ENCODE measurements at places on chromosomes 4 and X. TPM values are rescaled to one million over a fixed set of nuclear protein-coding genes. Genes with fewer than 3 reads are reported as not detected.

GRCh38 chrX:42943051-42943974 lies 165.3 kb upstream of the PPP1R2C start:
- H3K27me3 ChIP-seq: no peaks in the 10 kb centered on the region
- H3K4me1 ChIP-seq: peaks cover 67% of the 10 kb centered on the region
- peak overlapping the region; percentile 13 for H3K4me3 ChIP-seq
- H3K27ac ChIP-seq: peak overlapping the region; percentile 82

DNA sequence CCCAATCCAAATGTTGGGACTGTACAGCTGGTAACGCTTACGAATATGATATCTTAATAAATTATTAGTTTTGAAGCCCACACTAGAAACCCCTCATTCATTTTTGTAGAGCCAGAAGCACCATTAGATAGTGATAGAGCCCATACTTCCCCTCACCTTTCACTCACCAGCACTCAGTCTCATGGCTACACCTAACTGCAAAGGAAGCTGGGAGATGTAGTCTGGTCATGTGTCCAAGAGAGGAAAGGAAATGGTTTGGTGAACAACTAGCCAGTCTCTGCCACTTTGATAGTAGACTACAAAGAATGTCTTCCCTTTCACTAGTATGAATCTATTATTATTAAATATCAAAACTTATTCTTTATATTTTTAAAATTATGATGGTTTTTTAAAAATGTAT lies 77.1 kb upstream of the EGFL6 start:
- H3K27me3 ChIP-seq: no peaks in the 10 kb centered on the region
- no peak for DNase-seq
- H3K4me3 ChIP-seq: no peak overlapping the region
- no peaks in the 10 kb centered on the region for H3K36me3 ChIP-seq
- no peak overlapping the region for H3K27ac ChIP-seq
- peaks cover 8% of the 10 kb centered on the region for H3K4me1 ChIP-seq

DNA sequence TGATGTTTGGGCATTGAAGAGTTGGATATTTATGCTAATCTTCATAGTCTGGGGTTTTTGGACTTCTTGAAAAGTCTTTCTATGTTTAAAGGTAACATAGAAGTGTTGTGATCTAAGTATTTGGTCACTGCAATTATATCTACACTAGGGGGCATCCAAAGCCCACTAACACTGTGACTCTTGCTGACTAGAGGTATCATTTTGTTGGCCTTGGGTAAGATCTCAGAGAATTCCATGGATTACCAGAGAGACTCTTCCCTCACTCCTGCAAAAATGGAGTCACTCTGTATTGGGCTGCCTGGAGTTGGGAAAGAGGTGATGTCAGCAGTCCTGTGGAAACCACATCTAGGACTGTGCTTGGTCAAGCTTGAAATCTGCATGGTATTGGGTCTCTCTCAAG lies 1077.6 kb downstream of the FAM133A start:
- H3K36me3 ChIP-seq: no peaks in the 10 kb centered on the region
- no peaks in the 10 kb centered on the region for H3K4me1 ChIP-seq
- no peak for DNase-seq
- H3K27ac ChIP-seq: no peak overlapping the region
- H3K4me3 ChIP-seq: no peak overlapping the region

- no peak for DNase-seq
- no peak overlapping the region for H3K27ac ChIP-seq
- no peaks in the 10 kb centered on the region for H3K4me1 ChIP-seq
Observed at GRCh38 chrX:3244955-3245354, 101.5 kb downstream of the MXRA5 start.

DNA sequence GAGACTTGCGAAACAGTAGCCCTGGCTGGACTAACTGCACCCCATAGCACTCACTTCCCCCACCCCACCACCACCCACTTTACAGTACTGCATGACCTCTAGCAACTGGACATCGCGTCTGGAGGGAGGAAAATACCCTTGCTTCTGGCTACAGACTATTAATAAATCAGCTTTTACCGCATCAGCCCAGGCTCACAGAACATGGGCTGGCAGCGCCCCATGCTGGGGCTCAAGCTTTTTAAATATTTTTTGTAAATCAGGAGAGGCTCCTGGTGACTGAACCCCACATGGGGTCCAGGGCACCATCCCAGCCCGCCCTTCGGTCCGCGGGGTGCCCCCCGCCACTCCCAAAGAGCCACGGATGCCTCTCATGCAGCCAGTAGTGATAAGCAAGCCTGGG lies 2.7 kb downstream of the HS6ST2 start:
- H3K36me3 ChIP-seq: no peaks in the 10 kb centered on the region
- no peak overlapping the region for H3K27ac ChIP-seq

GRCh38 chr4:10124167-10124930 lies 7.8 kb upstream of the WDR1 start:
- no peak overlapping the region for H3K27ac ChIP-seq
- H3K4me3 ChIP-seq: no peak overlapping the region
- no peaks in the 10 kb centered on the region for H3K27me3 ChIP-seq
- DNase-seq: no peak
- H3K4me1 ChIP-seq: peaks cover 35% of the 10 kb centered on the region

DNA sequence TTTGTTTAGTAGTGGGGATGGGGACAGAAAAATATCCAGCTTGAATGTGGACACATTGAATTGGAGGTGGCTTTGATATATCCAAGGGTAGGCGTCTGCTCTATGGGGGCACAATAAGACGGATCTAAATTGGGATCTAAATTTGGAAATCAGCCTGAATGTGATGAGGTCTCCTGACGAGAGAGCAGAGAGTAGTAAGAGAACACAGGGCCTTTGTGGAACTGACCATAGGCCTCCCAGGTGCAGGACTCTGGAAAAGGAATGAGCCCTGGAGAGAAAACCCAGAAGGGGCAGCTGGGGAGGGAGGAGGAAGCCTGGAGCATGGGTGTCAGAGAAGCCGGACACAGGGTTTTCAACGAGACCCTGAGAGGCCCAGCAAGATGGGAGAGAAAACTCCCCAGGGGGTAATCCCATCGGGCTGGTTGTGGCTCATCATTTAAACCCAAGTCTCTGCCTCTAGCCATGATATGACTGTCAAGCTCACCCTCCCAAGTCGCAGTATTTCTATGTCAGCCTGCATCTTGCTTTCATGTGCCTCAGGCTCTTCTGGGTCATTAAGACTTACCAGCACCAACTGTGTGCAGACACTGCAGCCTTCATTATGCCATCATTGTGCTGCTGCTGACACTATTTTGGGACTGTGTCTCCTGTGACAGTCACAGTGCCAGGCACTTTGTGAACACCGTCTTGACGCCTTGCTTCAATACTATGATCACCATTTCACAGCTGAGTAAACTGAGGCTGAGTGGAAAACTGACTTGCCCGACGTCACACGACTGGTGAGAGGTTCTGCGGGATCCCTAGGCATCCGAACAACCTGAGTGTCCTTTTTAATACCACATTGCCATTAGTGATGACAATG lies 57.1 kb downstream of the ANAPC4 start:
- H3K27ac ChIP-seq: no peak overlapping the region
- no peaks in the 10 kb centered on the region for H3K27me3 ChIP-seq
- no peak overlapping the region for H3K4me3 ChIP-seq

- no peak overlapping the region for H3K4me3 ChIP-seq
- peaks cover 4% of the 10 kb centered on the region for H3K4me1 ChIP-seq
- no peak for DNase-seq
- peaks cover 15% of the 10 kb centered on the region for H3K36me3 ChIP-seq
- no peaks in the 10 kb centered on the region for H3K27me3 ChIP-seq
Observed at GRCh38 chr4:88619971-88620370, 27.7 kb downstream of the HERC3 start.

ERCC6L gene
- 9.6 TPM for total RNA-seq

MAGEB6B gene
- total RNA-seq: not detected

PDGFRA gene
- not detected for total RNA-seq

Data from activated T-helper 2 cell treated with anti-CD3 and anti-CD28 coated beads, Interferon-gamma antibody, Interleukin-2, Interleukin-4, amounts not matched to agents 10 μg/mL and 5 μg/mL and 100 μg/mL, durations not matched to agents 14 hours and 24 hours and 36 hours (primary cell).